ENCODE measurements at places on chromosomes 5 and 9. TPM values are rescaled to one million over a fixed set of nuclear protein-coding genes. Genes with fewer than 3 reads are reported as not detected.

The SPATA31D4 gene
- not detected for total RNA-seq

DNA sequence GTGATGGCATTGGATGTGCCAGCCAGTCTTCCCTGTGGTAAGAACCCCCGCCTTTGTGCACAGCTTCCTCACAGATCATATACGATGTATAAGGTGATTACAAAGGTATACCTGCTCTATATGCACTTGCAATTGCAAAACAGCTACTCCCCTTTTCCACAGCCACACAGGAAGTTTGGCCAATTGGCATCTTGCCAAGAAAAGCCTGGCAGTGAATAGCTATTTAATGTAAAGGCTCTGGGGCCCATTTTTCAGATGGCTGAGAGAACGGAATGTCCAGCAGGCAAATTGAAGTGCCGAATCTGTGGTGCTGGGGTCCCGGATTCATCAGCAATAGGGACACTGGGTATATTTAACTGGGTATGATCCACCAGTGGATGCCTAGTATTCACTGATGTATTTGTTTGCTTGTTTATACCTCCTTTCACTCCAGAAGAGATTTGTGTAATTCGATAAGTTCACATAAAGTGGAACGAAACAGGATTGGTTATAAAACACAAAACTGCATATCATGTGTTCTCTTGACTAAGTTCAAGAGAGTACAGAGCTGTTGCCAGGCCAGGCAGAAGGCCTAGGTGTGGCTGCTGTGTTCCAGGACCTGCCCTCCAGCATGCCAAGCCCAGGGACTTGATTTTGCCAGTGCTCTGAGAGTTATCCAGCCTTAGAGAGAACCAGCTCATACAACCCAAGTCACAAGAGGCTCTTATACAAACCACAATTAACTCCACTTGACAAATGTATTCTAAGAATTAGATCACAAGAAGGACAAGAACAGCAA lies 27.7 kb upstream of the GABRP start:
- no peak for DNase-seq

DNA sequence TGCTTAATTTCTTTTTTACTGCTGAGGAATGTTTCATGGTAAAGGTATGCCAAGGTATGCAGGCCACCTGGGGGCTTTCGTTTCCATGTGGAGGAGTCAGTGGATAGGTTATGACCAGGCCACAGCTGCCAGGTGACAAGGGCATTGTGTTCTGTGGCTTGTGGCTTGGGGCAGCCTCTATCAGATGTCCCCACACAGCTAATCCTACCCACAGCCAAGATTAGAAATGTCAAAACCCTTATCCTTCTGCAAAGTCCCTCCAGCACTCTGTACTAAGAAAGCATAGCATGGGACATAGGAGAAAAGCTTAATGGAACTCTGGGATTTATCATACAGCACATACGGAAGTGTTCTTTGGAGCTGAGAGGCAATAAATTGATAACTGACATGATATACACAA lies 171.2 kb upstream of the S1PR3 start:
- no peak for DNase-seq

GRCh38 chr5:94481059-94481458 lies 137.3 kb downstream of the KIAA0825 start:
- DNase-seq = no peak

- DNase-seq = no peak
These were observed 138.7 kb downstream of the RAPGEF6 start for GRCh38 chr5:131496400-131496713.

- DNase-seq = no peak
These were observed 239.0 kb downstream of the PJA2 start for GRCh38 chr5:109170629-109171350.
